ENCODE measurements at places on chromosomes 13 and 19.

- DNase-seq: no peak
These were observed 12.6 kb downstream of the MBNL2 start for GRCh38 chr13:97234742-97235141.

GRCh38 chr19:1253514-1254080, 5.2 kb downstream of the MIDN start:
- DNase-seq: no peak

DNA sequence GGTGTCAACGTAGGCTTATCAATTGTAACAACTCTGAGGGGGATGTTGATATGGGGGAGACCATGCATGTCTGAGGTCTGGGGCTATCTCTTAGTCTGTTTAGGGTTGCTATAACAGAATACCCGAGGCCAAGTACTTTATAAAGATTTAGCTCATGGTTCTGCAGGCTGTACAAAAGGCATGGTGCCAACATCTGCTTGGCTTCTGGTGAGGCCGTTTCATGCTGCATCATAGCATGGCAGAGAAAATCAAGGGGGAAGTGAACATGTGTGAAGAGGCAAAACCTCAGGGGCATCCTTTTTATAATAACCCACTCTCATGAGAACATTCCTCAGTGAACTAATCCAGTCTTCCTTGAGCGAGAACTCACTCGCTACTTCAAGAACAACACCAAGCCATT, 353.8 kb downstream of the ENOX1 start:
- DNase-seq: no peak

- DNase-seq: no peak
These were observed 4.9 kb downstream of the MBNL2 start for GRCh38 chr13:97226788-97227627.

DNA sequence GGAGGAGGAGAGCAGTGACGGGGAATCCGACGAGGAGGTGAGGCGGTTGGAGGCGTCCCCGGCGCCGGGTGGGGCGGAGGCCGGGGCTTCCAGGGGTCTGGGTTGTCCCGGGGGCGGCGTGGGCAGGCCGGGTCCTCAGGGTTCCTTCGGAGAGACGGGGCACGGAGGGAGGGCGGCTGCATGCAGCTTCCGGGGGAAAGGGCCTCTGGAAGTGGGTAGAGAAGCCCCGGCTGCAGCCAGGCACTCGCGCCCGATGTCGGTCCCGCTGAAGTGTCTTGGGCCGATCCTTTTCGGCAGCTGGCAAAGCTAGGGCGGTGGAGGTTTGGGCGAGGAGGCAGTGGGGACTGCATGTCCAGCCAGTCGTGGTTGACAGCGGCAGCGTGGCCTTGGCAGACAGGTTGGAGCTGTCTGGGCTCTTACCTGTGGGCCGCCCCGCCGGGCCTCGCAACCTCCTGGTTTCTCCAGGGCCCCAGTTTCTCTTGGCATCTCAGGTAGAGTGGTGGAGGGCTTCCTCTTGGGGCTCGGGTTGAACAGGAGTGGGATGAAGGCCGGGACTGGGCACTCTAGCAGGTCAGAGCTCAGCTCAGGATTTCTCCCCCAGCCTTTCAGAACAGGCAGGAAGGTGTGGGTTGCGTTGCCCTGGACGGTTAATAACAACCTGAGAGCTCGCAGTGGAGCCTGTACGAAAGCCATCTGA, 690 bp downstream of the KMT2B start:
- no peak for DNase-seq

DNA sequence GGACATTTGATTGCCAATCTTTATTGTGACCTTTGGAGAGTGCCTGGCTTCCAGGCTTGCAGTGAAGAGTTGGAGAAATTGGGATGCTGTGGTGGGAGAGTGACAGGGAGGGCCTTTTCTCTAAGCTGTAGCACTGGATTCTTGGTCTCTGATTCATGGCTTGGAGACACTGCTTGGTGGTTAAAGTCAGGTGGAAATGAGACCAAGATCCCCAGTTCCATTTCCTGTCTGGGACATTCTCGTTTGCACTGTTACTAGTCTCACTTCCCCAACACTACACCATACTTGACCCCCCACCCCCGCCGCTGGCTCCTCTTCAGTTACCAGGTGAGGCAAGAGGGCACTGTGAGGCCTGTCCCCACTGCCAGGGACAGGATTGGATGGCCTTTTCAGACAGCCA, 2.9 kb downstream of the SUPT5H start:
- no peak for DNase-seq

DNA sequence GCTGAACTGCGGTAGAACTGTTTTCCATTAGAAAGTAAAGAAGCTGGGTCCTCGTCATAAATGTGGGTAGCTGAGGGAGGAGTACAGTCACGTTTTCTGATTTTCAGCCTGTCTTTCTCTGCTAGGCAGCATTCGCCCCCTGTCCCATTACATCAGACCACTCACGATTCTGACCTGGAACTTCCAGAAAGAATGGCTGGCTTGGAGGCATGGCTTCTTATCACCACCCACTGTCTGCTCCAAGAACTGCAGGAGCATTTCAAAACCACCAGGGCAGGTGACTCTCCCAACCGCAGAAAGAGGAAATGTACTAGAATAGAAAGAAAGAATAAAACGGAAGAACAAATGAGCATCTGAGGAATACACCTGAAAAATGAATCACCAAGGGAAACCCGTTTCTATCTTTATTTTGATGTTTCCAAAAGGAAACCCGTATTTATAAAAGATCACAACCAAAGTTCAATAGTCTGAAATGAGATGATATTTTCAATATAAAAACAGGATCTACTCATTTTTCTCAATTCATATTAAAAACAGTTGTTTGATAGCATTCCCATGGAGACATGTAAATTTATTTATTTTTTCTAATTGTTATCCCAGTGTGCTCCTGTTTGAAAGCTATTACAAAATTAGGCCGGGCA, 22.1 kb upstream of the POMP start:
- DNase-seq: peak; percentile 39

GRCh38 chr19:38729653-38730469, 14.4 kb downstream of the CAPN12 start:
- DNase-seq: peak; percentile 62

- DNase-seq: no peak
These were observed 589 bp downstream of the RBM26 start for GRCh38 chr13:79405501-79405830.

GRCh38 chr19:15643387-15643786, 2.7 kb downstream of the CYP4F3 start:
- DNase-seq: no peak

GRCh38 chr13:50119591-50119990, 104.3 kb downstream of the KCNRG start:
- DNase-seq: no peak

Measured in stimulated activated CD4-positive, alpha-beta T cell treated with anti-CD3 and anti-CD28 coated beads, TNF-alpha, amount 100 ng/mL, for 24 hours (primary cell).